Right atrium auricular region (tissue), 2 donors: ENCODE measurements at places on chromosomes 5 and 9. TPM values are rescaled to one million over a fixed set of nuclear protein-coding genes. Genes with fewer than 3 reads are reported as not detected.

Gene LAMC3
- total RNA-seq, result 1.6 TPM

Gene ETF1
- 62.0 TPM for total RNA-seq

- H3K27ac ChIP-seq, result no peak overlapping the region
- no peaks in the 10 kb centered on the region for H3K36me3 ChIP-seq
- DNase-seq, result no peak
Measured at GRCh38 chr5:99587983-99588382, 659.2 kb upstream of the CHD1 start.

- H3K27ac ChIP-seq, result no peak overlapping the region
- H3K4me1 ChIP-seq, result no peaks in the 10 kb centered on the region
- H3K36me3 ChIP-seq, result no peaks in the 10 kb centered on the region
- no peak overlapping the region for H3K4me3 ChIP-seq
Measured at GRCh38 chr9:134445000-134445399, 118.7 kb downstream of the RXRA start.
